NCI-H2171 treated with DMSO at 0.1 percent for 48 hours (cell line): ENCODE measurements at places on chromosomes 12 and 14.
A peak's percentile ranks its signal among the peaks of the same experiment; 100 is the strongest.

DNA sequence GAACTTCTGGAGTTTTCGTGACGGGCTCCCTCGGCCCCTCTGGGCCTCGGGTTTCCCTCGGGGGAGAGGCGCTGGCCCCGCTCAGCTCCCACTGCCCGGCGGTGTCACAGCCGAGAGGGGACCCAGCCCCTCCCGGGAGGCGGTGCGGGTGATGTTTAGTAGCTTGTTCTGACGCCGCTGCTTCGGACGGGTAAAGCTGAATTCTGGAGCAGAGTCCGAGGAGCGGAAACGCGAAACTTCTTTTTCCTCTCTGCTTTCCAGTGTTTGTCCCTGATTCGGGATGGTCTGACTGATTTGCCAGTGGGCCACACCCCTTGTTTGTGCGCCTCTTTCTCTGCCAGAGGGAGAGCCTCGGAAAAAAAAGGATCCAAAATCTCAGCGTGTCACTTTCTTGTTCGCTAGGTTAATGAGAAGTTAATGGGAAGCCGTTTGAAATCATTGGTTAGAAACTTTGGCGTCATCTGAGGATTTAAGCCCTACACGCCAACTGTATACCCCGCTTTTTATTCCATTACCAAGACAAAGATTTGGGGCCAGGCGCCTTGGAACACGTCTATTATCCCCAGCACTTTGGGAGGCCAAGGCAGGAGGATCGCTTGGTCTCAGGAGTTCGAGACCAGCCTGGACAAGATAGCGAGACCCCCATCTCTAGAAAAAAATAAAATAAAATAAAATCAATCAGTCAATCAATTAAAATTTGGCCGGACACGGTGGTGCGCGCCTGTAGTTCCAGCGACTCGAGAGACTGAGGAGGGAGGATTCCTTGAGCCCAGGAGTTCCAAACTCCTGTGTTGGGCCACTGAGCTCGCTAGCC is 756 bp downstream of the TULP3 start:
- peak; percentile 51 for DNase-seq

- DNase-seq, result no peak
These were observed 209.6 kb downstream of the TMTC2 start for GRCh38 chr12:82896277-82896676.

DNA sequence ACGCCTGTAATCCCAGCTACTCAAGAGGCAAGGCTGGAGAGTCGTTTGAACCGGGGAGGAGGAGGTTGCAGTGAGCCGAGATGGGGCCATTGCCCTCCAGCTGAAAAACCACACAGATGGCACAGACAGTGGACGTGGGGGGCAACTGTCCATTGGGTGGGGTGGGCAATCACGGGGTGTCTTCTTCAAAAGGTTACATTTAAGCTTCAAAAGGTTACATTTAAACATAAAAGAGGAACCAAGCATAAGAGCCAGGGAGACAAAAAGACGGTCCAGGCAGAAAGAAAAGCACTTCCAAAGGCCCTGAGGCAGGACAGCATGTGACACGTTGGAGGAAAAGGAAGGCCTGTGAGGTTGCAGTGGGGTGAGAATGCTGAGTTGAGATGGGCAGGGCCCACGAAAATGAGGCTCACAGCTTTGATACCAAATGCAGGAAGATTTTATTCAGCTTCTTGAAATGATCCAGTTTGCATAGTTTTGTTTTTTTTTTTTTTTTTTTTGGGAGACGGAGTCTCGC is 10.7 kb downstream of the SCARB1 start:
- no peak for DNase-seq

DNA sequence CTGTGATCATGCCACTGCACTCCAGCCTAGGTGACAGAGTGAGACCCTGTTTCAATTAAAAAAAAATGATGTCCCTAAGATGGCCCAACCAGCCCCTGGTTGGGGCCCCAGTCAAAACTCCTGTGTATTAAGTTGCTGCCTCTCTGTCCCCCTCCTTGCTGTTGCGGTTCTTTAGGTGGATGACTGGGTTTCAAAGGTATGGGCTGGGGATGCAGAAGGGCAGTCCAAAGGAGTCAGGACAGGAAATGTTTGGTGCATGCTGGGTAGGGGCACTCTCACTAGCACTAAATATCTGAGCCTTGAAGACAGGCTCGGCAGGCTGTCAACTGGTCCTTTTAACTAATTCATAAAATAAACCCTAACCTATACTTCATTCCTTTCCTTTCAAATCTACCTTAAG is 12.0 kb upstream of the PIP4K2C start:
- no peak for DNase-seq

GRCh38 chr12:119149270-119149669 is 29.5 kb upstream of the HSPB8 start:
- no peak for DNase-seq

GRCh38 chr12:7705846-7706245 is 5.4 kb upstream of the DPPA3 start:
- no peak for DNase-seq

- DNase-seq, result no peak
These were observed 47.7 kb downstream of the CLMN start for GRCh38 chr14:95272057-95272456.
